ENCODE measurements at places on chromosomes 1 and 21. TPM values are rescaled to one million over a fixed set of nuclear protein-coding genes. Genes with fewer than 3 reads are reported as not detected.
A peak's percentile ranks its signal among the peaks of the same experiment; 100 is the strongest.

Gene SPATA46
- 12.7 TPM for total RNA-seq

Gene C1QA
- 29.8 TPM for total RNA-seq

Gene RIMS3
- 9.4 TPM for total RNA-seq

Gene CAMK2N1
- 9.5 TPM for total RNA-seq

Gene ITLN2
- 6.4 TPM for total RNA-seq

Gene TRIM63
- 0.50 TPM for total RNA-seq

Gene AMPD2
- 54.4 TPM for total RNA-seq

Gene CBS
- total RNA-seq, result 37.2 TPM

Gene AMY2A
- total RNA-seq, result 0.99 TPM

DNA sequence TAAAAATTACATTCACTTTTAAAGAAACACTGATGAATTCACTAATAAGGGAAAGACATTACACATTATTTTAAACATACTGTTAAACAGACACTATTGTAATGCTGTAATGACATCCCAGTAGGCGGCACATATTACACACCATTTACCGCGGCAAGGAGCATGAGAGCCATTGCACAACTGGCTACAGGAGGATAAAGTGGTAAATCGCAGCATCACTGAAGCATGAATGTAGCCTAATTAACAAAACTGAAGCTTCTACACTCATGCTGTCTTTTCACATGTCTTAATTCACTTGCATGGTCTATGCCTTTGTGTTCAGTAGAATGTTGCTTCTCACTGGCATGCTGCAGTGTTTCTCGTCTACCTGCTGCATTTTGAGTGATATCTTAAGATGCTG lies 1046.0 kb downstream of the MRPL39 start:
- no peak for DNase-seq

DNA sequence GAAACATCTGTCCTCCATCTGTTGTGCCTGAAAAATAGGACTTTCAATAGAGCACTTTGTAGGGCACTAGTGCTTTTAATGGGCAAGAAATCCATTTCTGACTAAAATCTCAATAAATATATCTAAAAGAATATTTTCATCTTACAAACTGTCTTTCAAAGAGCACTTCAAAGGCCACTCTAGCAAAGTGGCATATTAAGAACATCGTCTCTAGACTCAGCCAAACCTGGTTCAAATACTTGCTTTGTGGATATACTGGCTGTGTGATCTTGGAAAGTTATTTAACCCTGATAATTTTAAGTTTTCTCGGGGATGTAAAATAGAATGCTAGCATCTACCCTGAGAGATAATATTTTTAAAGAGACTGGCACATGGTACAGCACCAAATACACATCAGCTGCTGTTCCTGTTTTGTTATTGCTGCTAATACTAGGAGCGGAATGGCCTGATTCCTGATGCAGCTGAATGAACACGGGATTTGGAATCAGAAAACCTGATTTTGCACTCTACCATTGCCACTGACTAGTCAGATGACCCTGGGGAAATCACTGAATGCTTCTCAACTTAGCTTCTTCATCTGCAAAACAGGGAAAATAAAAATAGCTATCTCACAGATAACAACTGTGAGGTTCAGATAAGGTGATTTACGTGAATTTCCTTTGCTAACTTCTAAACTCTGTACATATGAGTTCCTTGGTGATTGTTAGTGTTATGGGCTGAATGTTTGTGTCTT lies 25.2 kb upstream of the LRRC8C start:
- no peak for DNase-seq

DNA sequence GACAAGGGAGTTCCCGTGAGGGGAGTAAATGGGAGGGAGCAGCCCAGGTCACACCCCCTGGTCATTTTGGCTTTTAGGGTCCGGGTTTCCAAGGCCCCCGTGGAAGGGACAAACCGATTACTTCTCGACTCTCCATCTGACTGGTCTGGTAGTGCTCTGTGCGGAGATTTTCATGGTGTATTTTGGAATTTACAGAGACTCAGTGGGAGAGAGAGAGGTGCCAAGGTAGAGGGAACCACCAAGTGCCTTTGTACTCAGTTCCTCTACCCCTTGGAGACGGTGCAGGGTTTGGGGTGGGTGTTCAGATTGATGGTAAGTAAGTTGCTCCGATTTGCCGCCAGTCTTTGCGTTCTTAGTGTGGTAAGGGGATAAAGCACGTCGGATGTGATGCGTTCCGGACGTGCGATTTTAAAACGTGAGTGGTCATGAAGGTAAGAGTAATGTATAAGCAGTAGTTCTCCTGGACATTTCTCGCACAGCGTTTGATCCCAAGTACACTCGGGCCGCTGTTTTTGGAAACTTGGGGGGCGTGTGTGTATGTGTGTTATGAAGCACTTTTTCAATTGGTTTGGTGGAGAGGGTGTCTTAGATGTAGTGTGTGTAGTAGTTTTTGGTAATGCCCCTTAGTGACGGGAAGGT lies 682 bp downstream of the SUCO start:
- DNase-seq, result peak; percentile 52

DNA sequence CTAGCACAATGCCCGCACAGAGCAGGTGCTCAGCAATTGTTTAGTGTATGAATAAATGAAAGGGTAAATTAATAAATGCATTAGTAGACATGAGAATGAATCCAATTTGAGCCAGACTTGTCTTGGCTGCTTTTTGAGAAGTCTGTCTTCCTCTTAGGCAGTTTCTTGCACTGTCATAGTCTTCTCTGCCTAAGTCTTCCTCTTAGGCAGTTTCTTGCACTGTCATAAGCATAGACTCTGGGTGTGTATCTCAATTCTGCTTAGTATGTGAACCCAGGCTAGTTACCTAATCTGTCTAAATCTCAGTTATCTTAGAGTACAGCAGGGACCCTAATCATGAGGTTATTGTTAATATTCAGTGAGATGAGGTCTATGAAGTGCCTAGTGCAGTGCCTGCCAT lies 27.2 kb downstream of the NHLH2 start:
- DNase-seq, result no peak

GRCh38 chr1:172276120-172276818 lies 144.2 kb upstream of the C1orf105 start:
- DNase-seq, result no peak

DNA sequence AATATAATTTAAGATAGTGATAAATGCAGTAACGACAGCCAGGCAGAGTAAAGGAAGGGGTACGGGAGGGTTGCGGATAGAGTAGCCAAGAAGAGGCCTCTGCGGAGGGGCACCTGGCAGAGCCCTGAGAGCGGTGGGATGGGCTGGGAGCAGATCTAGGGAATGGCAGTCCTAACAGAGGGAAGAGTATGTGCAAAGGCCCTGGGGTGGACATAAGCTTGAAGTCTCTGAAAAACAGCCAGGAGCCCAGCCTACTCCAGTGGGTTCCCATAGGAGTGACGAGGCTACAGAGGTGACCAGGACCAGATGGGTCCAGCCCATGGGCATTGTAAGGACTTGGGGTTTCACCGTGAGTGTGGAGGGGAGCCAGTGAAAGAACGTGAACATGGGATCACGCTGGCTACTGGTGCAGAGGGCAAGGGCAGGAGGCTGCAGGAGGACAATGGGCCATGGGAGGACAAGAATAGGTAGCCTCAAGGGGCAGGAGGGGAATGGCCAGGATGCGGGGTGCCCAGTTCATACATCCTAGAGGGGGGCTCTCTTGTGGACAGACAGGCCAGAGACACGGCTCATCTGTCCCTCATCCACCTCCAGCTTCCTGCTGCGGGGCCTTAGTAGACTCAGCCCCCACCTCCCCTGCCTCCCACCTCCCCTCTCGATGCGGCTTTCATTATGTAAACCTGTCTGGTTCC lies 185.7 kb upstream of the VAMP3 start:
- no peak for DNase-seq

GRCh38 chr1:212595787-212596714 lies 12.5 kb upstream of the ATF3 start:
- no peak for DNase-seq

GRCh38 chr1:180947901-180948640 lies 35.4 kb downstream of the KIAA1614 start:
- no peak for DNase-seq

GRCh38 chr1:227234998-227235405 lies 83.3 kb downstream of the CDC42BPA start:
- peak; percentile 33 for DNase-seq
